Right renal pelvis (tissue), 4 donors: ENCODE measurements at places on chromosomes 6 and 20. TPM values are rescaled to one million over a fixed set of nuclear protein-coding genes. Genes with fewer than 3 reads are reported as not detected.

MYLK2 gene
- polyA plus RNA-seq: 0.82 TPM

CDH4 gene
- polyA plus RNA-seq: 6.1 TPM

DUSP15 gene
- 20.1 TPM for polyA plus RNA-seq

TSBP1 gene
- 0.05 TPM for polyA plus RNA-seq

OXT gene
- 0.54 TPM for polyA plus RNA-seq

GRCh38 chr6:83073615-83074014 is 6.1 kb downstream of the DOP1A start:
- no peak for DNase-seq

DNA sequence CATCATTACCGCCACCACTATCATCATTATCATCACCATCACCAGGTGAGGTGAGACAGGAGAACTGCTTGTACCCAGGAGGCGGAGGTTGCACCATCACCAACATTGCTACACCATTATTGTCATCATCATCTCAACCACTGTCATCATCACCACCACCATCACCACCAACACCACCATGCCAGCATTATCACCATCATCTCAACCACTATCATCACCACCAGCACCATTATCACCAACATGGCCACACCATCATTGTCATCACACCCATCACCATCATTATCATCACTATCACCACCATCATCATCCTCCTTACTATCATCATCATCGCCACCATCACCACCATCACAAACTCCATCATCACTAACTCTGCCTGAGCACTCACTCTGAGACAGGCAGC is 661.8 kb upstream of the DEFB115 start:
- no peak for DNase-seq

DNA sequence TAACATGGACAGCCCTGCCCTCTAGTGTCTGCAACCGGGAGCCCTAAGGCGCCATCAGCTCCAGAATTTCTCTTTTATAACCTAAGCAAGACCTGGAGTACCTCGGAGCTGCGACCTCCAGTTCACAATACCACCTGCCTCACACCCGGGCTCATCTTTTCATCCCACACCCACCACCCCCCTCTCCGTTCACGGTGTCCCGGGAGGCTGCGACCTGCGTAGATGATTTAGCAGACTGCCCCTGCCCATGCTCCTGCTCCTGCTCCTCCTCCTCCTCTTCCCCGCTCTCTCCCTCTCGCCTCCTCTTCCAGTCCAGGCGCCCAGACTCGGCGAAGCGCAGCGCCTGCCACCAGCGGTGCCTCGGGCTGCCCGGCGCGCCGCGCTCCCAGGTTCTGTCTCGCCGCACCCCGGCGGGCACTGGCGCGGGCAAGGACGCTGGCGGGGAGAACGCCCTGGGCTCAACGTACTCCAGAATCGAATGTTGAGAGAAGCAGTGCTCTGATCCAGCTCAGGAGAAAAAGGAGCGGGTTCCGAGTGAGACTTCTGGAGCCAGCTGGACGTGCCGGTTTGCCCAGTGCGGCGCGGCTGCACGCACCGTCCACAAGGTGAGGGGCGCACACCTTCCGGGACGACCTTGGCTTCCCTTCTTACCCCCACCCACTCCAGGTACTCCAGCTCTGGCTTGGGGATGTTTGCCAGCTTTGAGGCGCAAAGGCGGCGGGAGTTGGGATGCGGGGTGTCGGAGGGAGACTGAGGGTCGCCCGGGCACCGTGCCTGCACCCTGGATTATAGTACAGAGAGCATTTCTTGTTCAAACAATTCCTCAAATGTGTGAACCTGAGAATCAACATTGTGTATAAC is at the start of gene HTR1E:
HTR1E (plus strand) TSS at position 310 of the 861 bp plus-strand sequence. CDS start 77,807 bp downstream, outside the sequence.
- peak; percentile 39 for DNase-seq

DNA sequence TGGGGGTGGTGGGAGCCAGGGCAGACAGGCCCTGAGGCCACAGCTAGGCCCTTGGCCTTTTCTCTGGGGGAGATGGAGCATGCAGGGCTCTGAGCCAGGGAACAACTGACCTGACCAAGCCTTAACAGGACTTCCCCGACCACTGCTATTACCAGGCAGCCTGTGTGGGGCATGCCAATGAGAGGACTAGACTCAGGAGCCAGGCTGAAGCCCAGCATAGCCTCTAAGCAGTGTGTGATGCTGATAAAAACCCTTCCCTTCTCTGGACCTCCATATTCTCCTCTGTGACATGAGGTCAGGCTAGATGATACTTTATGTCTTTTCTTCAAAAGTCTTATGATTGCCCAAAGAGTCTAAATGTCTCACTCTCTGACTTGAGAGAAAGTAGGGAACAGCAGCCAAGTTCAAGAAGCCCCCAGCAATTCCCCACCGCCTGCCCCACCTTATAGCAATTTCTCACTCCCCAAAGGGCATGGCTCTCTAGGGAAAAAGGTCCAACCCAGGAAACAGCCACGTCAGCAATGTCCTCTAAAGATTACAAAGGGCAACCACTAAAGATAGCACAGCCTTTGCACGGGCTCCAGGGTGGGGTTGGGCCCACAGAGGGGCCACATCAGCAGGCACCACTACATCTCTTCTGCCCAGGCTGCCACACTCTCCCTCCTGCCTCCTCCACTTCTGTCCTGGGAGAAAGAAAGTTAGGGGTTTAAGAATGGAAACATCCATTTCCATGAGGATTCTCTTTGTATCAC is 71.3 kb downstream of the TRERF1 start:
- DNase-seq: no peak

- DNase-seq: no peak
Observed at GRCh38 chr6:23410439-23410838, 715.6 kb upstream of the NRSN1 start.

DNA sequence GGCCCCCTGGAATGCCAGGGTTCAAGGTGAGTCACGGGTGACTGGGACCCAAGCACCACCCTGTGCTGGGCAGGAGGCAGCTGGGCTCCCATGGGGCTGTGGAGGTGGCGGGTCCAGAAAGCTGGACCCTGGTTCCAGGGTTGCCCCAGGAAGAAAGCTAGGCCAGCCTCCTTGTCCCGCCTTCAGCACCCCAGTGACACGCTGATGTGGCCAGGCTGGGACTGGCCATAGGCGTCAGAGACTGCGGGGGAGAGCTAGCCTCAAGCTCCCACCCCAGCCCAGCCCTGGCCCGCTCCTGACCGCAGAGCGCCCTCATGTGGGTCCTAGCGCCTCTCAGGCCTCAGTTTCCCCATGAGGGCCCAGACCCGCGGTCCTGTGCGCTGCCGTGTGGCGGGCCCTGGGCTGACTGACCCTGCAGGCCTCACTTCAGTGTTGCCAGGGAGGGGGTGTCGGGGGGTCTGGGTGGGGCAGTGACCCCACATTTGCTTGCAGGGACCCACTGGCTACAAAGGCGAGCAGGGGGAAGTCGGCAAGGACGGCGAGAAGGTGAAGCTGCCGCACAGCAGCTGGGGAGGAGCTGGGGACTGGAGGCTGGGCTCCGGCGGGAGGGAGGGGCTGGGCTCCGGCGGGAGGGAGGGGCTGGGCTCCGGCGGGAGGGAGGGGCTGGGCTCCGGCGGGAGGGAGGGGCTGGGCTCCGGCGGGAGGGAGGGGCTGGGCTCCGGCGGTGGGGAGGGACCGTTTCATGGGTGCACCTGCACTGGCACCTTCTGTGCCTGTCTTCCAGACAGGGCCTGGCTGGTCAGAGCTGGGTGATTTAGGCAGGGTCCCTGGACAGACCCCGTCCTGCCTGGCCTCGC is 7.9 kb downstream of the COL9A3 start:
- DNase-seq: no peak

DNA sequence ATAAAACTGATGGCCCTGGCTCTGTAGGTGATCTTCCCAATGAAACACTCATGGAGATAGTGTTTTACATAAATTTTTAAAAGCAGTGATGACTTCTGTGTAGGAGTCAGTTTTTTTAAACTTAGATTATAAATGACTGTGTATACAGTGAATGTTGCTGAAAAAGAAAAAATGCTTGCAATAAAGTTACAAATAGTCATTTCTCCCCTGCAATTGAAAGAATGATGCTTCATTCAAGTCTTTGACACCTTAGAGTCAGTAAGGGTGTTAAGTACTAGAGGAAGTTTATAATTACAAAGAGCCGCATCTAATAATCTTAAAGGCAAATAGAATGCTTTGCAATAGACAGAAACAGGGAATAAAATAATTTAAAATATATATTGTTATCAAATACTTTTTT is 27.6 kb downstream of the ZNF292 start:
- DNase-seq: no peak

GRCh38 chr6:22529866-22530265 is 39.5 kb upstream of the HDGFL1 start:
- DNase-seq: no peak

DNA sequence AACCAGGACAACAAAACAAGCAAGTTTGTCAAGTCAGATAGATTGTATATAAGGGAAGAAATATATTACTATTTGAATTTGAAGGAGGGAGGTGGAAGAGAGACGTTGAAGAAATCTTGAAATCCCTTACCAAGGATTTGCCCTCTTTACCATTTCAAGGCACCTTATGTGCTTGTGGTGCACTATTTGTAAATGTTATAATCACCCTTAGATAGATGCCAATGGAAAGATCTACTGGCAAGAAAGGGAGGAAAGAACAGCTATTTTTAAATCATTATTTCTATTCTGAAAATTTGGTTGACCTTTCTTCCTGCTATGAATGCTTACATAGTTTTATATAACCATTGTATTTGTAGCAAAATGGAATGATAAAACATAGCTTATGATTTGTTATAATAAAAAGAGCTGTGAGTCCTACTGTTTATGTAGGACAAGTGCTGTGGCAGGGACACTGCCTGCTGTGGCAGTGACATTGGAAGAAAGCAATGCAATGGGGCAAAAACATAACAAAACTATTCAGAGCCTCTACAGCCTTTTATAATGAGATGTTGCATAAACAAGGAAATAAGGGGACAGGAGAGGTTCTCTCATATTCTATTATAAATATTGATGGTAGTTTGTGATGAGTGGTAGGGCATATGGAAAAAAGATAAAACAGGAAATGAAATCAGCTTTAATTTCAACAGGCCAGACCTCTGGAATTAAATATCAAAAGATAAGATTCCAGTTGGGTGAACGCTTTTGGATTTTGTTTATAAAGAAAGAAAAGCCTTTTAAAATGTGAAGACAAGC is 1145.2 kb upstream of the GJE1 start:
- DNase-seq: no peak

GRCh38 chr6:15246666-15247499 is 1.0 kb downstream of the JARID2 start:
- DNase-seq: no peak

DNA sequence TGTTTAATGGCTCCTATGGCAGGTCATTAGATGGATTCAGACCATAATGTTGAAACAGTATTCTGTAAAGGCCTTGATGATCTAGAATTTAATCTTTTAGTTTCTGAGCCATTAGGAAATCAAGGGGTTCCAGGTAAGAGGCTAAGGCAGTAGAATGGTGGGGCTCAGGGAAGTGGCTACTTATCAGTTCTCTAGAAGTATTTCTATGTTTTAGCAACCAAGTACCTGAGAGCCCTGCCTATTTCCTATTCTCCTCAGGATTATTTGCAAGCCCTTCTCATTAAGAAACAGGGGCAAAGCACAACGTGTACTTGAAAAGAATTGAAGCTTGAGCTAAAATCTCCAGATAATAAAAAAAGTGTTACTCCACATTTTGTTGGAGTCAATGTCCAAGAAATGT is 646.5 kb downstream of the RNF144B start:
- DNase-seq: no peak

DNA sequence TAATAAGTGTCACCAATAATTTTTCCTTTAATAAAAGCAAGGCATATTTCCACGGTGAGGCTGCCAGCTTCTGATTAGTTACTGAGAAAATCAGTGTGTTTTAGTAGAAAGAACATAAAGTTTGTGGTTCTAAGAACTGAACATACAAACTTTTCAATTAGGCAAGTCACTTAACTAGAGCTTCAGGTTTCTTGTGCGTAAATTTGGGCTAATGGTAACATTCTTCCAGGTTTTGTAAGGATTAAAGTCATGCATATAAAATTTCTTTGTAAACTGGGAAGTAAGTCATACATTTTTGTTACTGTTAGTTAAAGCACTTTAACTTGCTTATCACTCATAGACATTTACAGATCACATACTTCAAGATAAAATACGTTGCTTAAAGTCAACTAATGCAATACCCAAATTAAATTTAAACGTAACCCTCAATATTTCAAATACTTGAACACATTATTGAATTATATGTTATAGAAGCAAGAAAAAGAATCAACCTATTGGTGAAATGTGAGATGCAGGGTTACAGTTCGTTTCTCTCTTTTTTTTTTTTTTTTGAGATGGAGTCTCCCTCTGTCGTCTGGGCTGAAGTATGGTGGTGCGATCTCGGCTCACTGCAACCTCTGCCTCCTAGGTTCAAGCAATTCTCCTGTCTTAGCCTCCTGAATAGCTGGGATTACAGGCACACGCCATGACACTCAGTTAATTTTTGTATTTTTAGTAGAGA is 327.3 kb upstream of the NOX3 start:
- DNase-seq: no peak

DNA sequence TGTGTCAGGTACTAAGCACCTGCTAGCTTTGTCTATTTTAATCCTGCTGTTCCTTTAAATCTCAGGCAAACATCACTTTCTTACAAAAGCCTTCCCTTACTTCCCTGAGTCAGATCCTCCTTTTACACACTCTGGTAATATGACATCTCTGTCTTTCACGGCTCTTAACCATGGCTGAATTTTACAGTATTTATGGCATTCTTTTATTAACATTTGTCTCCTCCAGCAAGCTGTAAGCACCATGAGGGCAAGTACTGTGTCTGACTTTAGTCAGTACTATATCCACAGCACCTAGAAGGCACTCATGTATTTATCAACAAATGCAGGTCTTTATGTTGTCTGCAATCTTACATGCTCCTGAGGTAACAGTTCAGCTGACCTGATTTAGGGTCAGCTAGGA is 33.7 kb upstream of the HBS1L start:
- no peak for DNase-seq
